ENCODE measurements at places on chromosomes 7 and 10. TPM values are rescaled to one million over a fixed set of nuclear protein-coding genes. Genes with fewer than 3 reads are reported as not detected.

Gene PPP1R17
- total RNA-seq, result not detected

Gene SNX10
- not detected for total RNA-seq

Gene PLAU
- 614 TPM for total RNA-seq

Gene UPK3B
- not detected for total RNA-seq

Gene PKD2L1
- not detected for total RNA-seq

Gene LIPF
- total RNA-seq, result not detected

Gene RABGEF1
- 44.5 TPM for total RNA-seq

Gene LOXL4
- 0.46 TPM for total RNA-seq

Gene AGAP5
- 1.0 TPM for total RNA-seq

Measured in LHCN-M2 (cell line).